ENCODE measurements at places on chromosomes 3 and 15.

GRCh38 chr3:191848818-191849217 is 387.9 kb downstream of the PYDC2 start:
- H3K27me3 ChIP-seq: no peaks in the 10 kb centered on the region
- no peak overlapping the region for H3K4me3 ChIP-seq

GRCh38 chr3:170692720-170693119 is 106.8 kb upstream of the SLC7A14 start:
- no peak overlapping the region for H3K4me3 ChIP-seq
- H3K27me3 ChIP-seq: no peaks in the 10 kb centered on the region
- H3K4me1 ChIP-seq: peaks cover 33% of the 10 kb centered on the region
- DNase-seq: peak; percentile 50
- no peak overlapping the region for H3K27ac ChIP-seq
- H3K36me3 ChIP-seq: peaks cover 5% of the 10 kb centered on the region

- no peak for DNase-seq
- H3K27ac ChIP-seq: no peak overlapping the region
- peaks cover 97% of the 10 kb centered on the region for H3K36me3 ChIP-seq
- H3K4me3 ChIP-seq: no peak overlapping the region
- no peaks in the 10 kb centered on the region for H3K4me1 ChIP-seq
- no peaks in the 10 kb centered on the region for H3K27me3 ChIP-seq
Observed at GRCh38 chr3:154304936-154305335, 19.4 kb downstream of the DHX36 start.

DNA sequence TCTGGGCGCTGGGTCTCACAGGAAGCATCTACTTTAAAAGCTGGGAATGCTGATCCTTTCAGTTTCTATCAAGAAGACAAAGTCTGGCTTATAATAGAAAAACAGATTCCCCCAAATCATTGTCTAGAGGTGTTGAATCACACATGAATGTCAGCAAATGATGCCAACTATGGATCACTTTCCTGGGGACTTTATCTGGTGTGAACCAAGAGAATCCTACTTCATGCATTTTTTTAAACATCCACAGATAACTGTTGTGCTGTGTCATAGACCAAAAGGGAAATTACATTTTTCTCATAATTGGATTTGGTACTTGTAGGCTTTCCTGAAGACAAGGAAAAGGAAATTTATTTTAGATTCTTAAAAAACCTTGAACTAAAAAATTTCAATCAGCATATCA is 132.7 kb downstream of the CD47 start:
- no peak for DNase-seq
- no peak overlapping the region for H3K4me3 ChIP-seq
- no peak overlapping the region for H3K27ac ChIP-seq
- no peaks in the 10 kb centered on the region for H3K36me3 ChIP-seq
- no peaks in the 10 kb centered on the region for H3K27me3 ChIP-seq

DNA sequence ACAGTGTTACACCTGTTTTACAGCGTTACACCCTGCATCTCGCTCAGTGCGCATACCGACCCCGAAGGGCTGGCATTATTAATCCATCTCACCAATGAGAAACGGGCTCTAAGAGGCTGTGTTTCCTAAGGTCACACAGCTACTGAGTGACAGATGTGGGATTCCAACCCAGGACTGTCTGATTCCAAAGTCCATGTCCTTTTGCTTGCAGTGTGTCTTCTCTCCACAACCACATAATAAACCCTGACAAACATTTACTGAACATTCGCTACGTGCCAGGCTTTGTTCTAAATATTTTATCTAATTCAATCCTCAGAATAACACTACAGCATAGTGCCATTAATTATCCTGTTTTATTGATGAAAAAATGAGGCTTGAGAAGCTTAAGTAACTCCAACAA is 79.1 kb downstream of the RAB11A start:
- no peak overlapping the region for H3K27ac ChIP-seq
- no peak for DNase-seq
- no peak overlapping the region for H3K4me3 ChIP-seq
- H3K27me3 ChIP-seq: peaks cover 28% of the 10 kb centered on the region
- H3K4me1 ChIP-seq: peaks cover 5% of the 10 kb centered on the region

DNA sequence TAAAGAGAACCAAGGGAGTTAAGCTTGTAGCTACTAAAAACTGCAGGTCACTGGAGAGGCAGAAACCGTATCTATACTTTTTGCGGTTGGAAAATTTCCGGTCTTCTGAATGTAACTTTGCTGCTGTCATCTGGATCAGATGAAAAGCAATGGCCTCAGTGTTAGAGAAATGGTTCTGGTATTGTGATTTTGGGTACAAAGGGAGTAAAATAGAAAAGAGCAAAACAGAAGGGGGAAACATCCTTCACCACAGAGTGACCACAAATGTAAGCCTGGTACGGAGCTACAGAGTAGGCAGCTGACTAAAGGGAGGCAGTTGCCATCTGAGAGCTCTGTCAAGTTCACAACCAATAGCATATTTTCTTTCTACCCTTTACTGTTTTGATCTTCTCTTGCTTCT is 5.6 kb downstream of the CD96 start:
- no peaks in the 10 kb centered on the region for H3K27me3 ChIP-seq
- no peak overlapping the region for H3K4me3 ChIP-seq
- H3K27ac ChIP-seq: no peak overlapping the region

- H3K4me3 ChIP-seq: no peak overlapping the region
- no peaks in the 10 kb centered on the region for H3K4me1 ChIP-seq
- H3K36me3 ChIP-seq: no peaks in the 10 kb centered on the region
- no peak overlapping the region for H3K27ac ChIP-seq
- no peaks in the 10 kb centered on the region for H3K27me3 ChIP-seq
Observed at GRCh38 chr15:56077081-56077480, 83.7 kb upstream of the NEDD4 start.

- DNase-seq: no peak
Observed at GRCh38 chr3:119927190-119927589, 145.3 kb downstream of the NR1I2 start.

- H3K4me3 ChIP-seq: no peak overlapping the region
- H3K27ac ChIP-seq: no peak overlapping the region
- peaks cover 9% of the 10 kb centered on the region for H3K4me1 ChIP-seq
- H3K27me3 ChIP-seq: no peaks in the 10 kb centered on the region
Observed at GRCh38 chr3:71039332-71039731, 544.2 kb downstream of the FOXP1 start.

DNA sequence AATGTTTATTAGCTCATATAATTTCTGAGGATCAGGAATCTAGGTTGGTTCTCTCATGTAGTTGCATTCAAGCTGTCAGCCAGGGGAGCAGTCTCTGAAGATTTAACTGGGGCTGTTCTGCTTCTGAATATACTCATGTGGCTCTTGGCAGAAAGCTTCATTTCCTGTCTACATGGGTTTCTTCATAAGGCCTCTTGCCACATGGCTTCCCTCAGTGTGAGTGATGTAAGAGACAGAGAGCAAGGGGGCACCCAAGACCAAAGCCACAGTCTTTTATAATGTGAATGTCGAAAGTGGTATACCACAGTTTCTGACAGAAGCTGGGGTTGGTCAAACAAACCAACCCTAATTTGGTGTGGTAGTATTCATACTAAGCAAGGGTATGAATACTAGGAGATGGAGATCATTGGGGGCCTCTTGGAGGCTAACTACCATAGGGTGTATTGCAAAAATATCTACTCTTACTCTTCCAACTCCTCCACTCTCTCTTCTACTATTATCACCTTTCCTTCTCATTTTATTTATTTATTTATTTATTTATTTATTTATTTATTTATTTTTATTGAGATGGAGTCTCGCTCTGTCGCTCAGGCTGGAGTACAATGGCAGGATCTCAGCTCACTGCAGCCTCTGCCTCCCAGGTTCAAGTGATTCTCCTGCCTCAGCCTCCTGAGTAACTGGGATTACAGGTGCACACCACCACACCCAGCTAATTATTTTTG is 123.8 kb downstream of the B3GALNT1 start:
- no peaks in the 10 kb centered on the region for H3K4me1 ChIP-seq
- H3K27me3 ChIP-seq: no peaks in the 10 kb centered on the region

GRCh38 chr15:31352339-31352751 is 25.7 kb downstream of the KLF13 start:
- no peak for DNase-seq
- H3K36me3 ChIP-seq: peaks cover 29% of the 10 kb centered on the region
- H3K27me3 ChIP-seq: no peaks in the 10 kb centered on the region
- no peak overlapping the region for H3K4me3 ChIP-seq
- peaks cover 41% of the 10 kb centered on the region for H3K4me1 ChIP-seq
- peak overlapping the region; percentile 49 for H3K27ac ChIP-seq

- H3K4me3 ChIP-seq: no peak overlapping the region
- no peak overlapping the region for H3K27ac ChIP-seq
- H3K36me3 ChIP-seq: no peaks in the 10 kb centered on the region
Observed at GRCh38 chr3:131555456-131555855, 52.7 kb upstream of the MRPL3 start.

DNA sequence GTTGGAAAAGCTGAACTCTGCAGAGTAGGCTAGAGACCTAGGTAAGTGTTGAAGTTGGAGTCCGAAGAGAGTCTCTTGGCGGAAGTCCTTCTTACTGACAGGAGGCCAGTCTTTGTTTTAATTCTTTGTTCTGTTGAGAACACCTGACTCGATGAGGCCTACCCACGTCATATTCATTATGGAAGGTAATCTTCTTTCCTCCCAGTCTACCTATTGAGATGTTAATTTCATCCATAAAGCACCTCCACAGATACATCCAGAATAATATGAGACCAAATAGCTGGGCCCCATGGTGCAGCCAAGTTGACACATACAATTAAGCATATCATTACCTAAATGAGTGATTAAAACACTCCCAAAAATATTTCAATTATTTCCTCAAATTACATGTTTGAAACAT is 515.5 kb downstream of the CADM2 start:
- no peak overlapping the region for H3K4me3 ChIP-seq
- no peak for DNase-seq
- H3K27me3 ChIP-seq: peaks cover 62% of the 10 kb centered on the region
- no peak overlapping the region for H3K27ac ChIP-seq
- no peaks in the 10 kb centered on the region for H3K4me1 ChIP-seq

- H3K36me3 ChIP-seq: no peaks in the 10 kb centered on the region
- no peak overlapping the region for H3K4me3 ChIP-seq
- no peaks in the 10 kb centered on the region for H3K27me3 ChIP-seq
- peaks cover 2% of the 10 kb centered on the region for H3K4me1 ChIP-seq
- DNase-seq: no peak
Observed at GRCh38 chr3:126351086-126351770, 6.0 kb downstream of the KLF15 start.

- peaks cover 23% of the 10 kb centered on the region for H3K36me3 ChIP-seq
- no peaks in the 10 kb centered on the region for H3K4me1 ChIP-seq
- H3K4me3 ChIP-seq: no peak overlapping the region
- no peak overlapping the region for H3K27ac ChIP-seq
- no peaks in the 10 kb centered on the region for H3K27me3 ChIP-seq
Observed at GRCh38 chr15:64324165-64324877, 31.7 kb downstream of the CSNK1G1 start.

GRCh38 chr15:76330080-76330680 is 6.4 kb upstream of the ISL2 start:
- DNase-seq: peak; percentile 72
- H3K36me3 ChIP-seq: no peaks in the 10 kb centered on the region
- no peak overlapping the region for H3K4me3 ChIP-seq
- no peaks in the 10 kb centered on the region for H3K4me1 ChIP-seq

GRCh38 chr3:180375831-180376230 is 226.1 kb upstream of the TTC14 start:
- no peak overlapping the region for H3K4me3 ChIP-seq
- no peaks in the 10 kb centered on the region for H3K36me3 ChIP-seq
- H3K27ac ChIP-seq: no peak overlapping the region

DNA sequence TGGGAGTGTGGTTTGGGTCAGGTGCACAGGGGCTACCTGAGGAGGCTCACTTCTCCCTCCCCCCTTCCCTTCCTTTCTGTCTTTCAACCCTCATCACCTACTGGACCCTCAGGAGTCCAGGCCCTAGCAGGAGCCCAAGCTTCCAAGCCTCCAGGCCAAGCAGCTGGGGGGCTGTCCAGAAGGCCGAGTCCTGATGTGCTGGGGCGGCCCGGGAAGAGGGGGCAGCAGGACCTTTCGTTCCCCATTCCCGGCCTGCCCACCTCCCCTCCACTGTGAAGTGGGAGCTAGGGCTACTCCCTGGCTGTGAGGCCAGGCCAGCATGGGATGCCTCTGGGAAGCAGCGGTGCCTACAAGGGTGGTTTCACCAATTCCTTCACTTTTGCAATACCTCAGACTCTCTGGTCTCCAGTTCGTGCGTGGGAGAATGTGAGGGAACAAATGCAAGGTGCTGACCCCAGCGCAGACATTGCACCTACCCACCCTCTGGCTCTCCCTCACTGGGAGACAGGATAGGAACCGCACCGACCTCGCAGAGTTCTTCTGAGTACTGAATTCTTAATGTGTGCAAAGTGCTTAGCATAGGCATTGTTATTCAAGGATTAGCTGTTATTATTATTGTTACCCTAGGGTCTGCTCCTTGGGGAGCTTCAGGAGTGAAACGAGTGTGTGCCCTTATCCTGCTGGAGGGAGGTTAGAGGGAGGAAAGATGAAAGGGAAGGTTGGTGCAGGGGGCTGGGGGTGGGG is 2.5 kb downstream of the EPHB3 start:
- no peak for DNase-seq
- no peaks in the 10 kb centered on the region for H3K36me3 ChIP-seq
- no peak overlapping the region for H3K27ac ChIP-seq

GRCh38 chr3:148335612-148336011 is 362.1 kb upstream of the AGTR1 start:
- no peak overlapping the region for H3K4me3 ChIP-seq
- no peak overlapping the region for H3K27ac ChIP-seq
- no peak for DNase-seq
- H3K4me1 ChIP-seq: peaks cover 4% of the 10 kb centered on the region
- H3K27me3 ChIP-seq: peaks cover 53% of the 10 kb centered on the region
- H3K36me3 ChIP-seq: no peaks in the 10 kb centered on the region

- DNase-seq: no peak
- H3K27ac ChIP-seq: no peak overlapping the region
- peaks cover 7% of the 10 kb centered on the region for H3K4me1 ChIP-seq
- H3K4me3 ChIP-seq: no peak overlapping the region
- no peaks in the 10 kb centered on the region for H3K36me3 ChIP-seq
Observed at GRCh38 chr3:195013411-195014361, 257.3 kb downstream of the XXYLT1 start.

DNA sequence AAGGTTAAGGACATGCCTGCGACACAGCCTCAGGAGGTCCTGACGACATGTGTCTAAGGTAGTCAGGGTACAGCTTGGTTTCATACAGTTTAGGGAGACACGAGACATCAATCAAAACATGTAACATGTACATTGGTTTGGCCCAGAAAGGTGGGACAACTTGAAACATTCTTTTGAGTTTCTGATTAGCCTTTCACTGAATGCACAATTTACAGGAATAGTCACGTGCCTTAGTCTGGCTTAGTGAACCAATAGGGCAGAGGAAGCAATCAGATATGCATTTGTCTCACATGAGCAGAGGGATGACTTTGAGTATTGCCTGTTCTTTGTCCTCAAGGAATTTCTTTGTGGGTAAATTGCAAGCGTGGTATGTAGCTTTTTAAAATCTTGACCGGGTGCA is 24.5 kb upstream of the HDAC11 start:
- H3K27me3 ChIP-seq: no peaks in the 10 kb centered on the region
- peak overlapping the region; percentile 63 for H3K27ac ChIP-seq
- DNase-seq: no peak
- H3K36me3 ChIP-seq: no peaks in the 10 kb centered on the region

DNA sequence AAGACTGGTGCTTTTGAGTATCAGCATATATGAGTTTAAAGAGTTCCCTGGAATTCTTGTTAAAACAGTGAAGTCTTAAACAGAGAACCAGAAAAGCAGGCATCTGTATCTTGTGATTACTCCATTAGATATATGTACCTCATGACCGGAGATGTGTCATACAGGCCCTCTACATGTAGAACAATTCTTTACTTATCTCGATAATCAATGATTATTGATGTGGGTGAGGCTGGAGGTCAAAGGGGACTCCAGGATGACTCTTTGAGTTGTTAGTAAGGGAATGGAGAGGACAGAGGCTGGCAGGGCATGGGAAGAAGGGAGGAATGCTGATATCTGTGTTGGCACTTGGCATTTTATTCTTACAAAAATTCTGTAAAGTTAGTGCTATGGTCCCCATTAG is 155.7 kb downstream of the GAP43 start:
- H3K4me1 ChIP-seq: no peaks in the 10 kb centered on the region
- H3K4me3 ChIP-seq: no peak overlapping the region
- no peaks in the 10 kb centered on the region for H3K36me3 ChIP-seq
- no peak overlapping the region for H3K27ac ChIP-seq
- no peak for DNase-seq
